Activated CD8-positive, alpha-beta memory T cell treated with anti-CD3 and anti-CD28 coated beads for 1 hour (primary cell): ENCODE measurements at places on chromosomes 6 and 20.

DNA sequence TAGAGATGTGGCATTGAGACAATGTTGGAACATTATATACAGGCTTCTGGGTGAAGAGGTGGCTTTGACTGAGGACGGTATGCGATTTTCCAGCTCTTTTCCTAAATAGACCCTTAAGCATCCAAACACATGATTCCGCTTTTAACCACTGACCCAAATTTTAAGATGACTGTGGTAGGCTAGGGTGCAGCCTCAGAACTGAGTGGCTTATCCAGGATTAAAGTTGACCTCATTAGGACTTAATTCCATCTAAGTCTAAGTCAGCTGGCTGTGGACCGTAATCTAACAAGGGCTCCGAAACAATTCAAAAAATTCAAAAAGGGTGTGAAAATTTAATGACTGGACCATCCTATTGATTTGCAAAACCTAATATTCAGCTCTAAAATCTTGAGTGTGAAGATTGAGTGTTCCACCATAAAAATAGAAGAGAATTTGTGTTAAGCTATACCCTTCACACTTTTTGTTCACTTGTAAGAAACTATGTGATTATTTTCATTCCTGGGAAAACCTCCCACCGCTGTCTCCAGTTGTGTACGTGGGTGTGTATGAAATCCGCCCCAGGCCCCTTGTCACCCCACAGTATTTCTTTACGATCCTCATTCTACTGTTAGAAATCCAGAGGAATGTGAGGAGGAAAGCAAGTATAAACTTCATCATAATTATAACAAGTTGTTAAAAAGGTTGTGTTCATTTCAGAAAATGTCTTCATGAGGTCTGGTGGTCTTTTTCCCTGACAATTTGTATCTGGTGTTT lies 2.7 kb downstream of the PCMTD2 start:
- DNase-seq, result no peak

GRCh38 chr20:6707321-6707831 lies 60.1 kb upstream of the BMP2 start:
- DNase-seq, result no peak

- no peak for DNase-seq
These were observed 65.1 kb downstream of the CGA start for GRCh38 chr6:87029711-87030314.

- no peak for DNase-seq
These were observed 102.8 kb downstream of the DACT2 start for GRCh38 chr6:168216751-168217191.
